Motor neuron (in vitro differentiated cells): ENCODE measurements at places on chromosomes 13 and 19.

GRCh38 chr13:26423629-26424028, 133.9 kb upstream of the WASF3 start:
- peak; percentile 53 for ATAC-seq

DNA sequence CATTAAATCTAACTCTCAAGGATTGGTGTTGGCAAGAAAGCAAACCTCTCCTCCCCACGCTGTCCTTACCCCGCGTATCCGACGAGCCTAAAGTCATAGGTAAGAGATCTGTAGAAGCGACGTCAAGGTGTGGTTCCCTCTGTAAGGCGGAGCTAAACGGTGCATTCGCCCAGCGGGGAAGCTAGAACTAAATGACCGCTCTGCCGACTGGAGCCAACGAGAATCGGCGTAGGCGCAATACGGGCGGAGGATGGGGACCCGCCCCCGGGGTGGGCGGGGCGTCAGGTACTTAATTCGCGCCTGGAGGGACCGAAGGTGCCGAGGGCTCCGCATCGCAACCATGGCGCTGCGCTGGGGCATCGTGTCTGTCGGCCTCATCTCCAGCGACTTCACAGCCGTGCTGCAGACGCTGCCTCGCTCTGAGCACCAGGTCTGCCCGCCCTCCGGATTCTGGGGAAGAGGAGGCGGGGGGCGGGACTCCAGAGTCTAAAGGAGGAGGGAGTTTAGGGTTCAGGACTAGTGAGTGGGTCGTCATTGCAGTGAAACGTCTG, at the start of gene DHDH:
Gene DHDH, plus strand, starts transcription at position 318 of the 551 bp plus-strand sequence. Its CDS starts 23 bp downstream, at position 341.
- ATAC-seq = peak; percentile 93

GRCh38 chr13:113582841-113583631, 1.5 kb upstream of the TFDP1 start:
- ATAC-seq = no peak

- ATAC-seq = no peak
Measured at GRCh38 chr13:99053636-99054233, 75.9 kb upstream of the DOCK9 start.

DNA sequence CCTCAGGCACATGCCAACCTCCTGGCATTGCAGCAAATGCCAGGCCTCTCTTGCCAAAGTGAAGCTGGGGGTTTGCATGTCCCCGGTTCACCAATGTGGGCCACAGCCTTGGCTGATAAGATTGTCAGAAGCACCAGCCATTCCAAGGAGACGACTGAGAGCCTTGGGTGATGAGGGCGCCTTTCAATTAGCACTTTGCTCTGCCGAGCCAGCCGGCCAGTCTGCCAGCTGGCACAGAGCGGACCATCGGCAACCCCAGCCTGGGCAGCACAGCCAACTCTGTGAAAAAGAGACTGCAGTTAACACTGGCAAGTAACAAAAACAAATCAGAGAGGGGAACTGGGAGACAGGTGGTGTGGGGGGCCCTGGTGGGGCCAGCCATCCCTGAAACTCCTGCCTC, 67.3 kb downstream of the EFNB2 start:
- no peak for ATAC-seq

- no peak for ATAC-seq
Measured at GRCh38 chr13:105474983-105475610, 1060.4 kb downstream of the EFNB2 start.

DNA sequence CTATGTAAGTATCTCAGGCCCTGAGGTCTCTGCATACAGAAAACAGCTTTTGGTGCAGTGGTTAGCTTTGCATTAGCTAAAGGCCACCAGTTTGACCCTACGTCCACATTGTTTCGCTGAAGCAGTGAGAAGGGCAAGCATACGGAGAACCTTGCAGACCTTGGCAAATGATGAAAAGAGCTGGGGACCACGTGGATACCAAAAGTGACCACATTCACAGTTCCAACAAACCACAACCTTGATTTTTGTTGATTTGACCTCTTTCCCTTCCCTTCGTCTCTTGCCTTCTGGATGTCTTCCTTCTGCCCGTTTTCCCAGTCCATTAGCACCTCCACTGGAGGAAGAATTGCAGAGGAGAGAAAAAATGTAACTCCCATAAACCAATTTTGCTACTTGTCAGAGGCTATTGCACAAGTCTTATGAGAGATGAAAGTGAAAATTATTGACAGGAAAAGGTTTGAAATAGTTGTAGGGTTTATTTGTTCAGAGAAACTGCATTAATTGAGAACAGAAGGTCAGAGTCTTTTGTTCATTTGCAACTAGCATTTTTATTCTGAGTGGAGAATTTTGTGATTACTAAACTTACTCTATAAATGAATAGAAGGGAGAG, 293.9 kb upstream of the HTR2A start:
- ATAC-seq = no peak

- no peak for ATAC-seq
Measured at GRCh38 chr13:34571716-34572115, 370.4 kb upstream of the NBEA start.

DNA sequence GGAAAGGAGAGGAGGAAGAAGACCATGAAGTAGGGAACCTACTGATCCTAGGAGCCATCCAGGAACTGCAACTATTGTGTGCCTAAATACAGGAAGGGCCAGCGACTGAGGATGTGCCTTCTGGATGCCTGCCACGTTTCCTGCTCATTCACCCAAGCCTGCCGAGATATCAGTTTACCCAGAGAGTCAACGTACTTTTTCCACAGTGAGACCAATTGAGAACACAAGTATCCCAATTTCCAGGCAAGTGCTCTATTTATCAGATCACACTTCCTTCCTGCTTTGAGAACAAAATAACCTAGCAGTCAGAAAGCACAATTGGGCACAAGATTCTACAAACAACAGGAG, 122.4 kb downstream of the AKAP11 start:
- no peak for ATAC-seq

GRCh38 chr13:99617474-99618255, 116.4 kb downstream of the TM9SF2 start:
- peak; percentile 73 for ATAC-seq
